Stimulated activated CD8-positive, alpha-beta memory T cell treated with anti-CD3 and anti-CD28 coated beads, Interleukin-7, amount 100 ng/mL, for 48 hours (primary cell): ENCODE measurements at places on chromosomes 5 and 9.
A peak's percentile ranks its signal among the peaks of the same experiment; 100 is the strongest.

DNA sequence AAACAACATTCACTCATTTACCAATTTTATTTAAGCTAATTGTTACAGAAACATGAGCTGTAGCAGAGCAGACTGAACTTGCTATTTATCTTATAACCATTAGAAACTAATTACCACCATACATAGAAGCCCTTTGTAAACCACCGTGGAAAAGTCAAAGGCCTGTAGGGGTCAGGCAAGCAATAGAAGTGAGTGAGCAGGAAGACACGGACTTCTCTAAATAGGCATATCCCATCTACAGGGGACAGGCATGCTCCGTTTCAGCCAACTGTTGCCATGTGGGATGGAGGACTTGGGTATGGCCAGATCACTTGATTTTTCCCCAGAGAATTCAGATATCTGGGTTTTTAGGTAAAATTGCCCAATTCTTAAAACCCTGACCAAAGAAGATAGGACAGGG, 44.8 kb downstream of the PRRC1 start:
- no peak for DNase-seq

DNA sequence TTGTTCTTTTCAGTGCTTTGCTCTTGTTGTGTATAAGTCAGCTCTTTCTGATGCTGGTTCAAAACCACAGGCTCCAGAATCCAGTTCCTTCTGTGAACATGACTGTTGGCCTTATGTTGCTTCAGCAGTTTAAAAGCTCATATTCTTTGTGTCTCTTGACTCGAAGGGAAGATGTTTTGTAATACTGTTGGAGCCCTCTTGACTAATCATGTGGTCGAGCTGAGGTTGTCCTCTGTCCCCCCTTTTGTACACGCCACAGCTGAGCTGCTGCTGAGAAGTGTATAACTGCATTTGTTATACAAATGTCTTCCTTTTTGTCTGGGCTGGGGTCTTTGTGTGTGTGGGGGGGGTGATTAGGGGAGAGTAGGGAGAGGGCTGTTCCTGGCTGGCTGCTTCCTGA, 35.8 kb downstream of the SLC36A1 start:
- DNase-seq = no peak

GRCh38 chr5:139975942-139976341, 67.2 kb downstream of the NRG2 start:
- no peak for DNase-seq

DNA sequence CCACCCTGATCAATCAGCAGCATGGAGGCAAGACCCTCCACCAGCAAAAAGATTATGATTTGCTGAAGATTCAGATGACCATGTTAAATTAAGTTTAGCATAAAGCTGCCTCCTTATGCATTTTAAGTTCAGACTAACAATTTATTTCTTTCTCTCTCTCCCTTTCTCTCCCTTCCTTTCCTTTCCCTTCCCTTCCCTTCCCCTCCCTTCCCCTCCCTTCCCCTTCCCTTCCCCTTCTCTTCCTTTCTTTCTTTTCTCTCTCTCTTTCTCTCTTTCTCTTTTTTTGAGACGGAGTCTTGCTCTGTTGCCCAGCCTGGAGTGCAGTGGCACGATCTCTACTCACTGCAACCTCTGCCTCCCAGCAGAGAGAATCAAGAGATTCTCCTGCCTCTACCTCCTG, 1.4 kb upstream of the MELK start:
- no peak for DNase-seq

DNA sequence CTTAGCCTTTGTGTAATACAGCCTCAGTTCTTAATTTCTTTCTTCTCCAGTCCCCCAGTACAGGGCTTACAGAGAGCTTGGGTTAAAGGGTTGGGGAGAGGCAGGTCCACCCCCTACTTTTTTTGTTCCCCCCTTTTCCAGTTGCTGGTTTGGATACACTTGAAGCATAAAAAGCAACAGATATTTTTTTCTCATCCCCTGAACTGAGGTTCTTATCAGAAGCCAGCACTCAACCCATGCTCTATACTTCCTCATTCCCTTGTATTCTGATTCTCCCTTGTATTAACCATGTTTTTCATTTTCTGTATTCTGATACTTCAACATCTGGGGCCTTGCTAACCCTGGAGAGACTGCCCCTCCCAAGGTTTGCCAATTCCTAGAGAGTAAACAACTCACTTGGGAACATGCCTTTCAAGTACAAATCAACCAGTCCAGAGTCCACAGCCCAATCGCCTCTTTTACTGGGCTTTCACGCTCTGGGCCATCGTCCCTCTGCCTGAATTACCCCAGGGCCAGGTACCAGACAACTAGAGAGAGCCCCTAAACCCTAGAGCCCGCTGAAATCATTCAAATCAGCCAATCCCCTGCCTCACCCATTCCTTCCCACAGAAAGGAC, 333.4 kb upstream of the PUM3 start:
- DNase-seq = no peak

DNA sequence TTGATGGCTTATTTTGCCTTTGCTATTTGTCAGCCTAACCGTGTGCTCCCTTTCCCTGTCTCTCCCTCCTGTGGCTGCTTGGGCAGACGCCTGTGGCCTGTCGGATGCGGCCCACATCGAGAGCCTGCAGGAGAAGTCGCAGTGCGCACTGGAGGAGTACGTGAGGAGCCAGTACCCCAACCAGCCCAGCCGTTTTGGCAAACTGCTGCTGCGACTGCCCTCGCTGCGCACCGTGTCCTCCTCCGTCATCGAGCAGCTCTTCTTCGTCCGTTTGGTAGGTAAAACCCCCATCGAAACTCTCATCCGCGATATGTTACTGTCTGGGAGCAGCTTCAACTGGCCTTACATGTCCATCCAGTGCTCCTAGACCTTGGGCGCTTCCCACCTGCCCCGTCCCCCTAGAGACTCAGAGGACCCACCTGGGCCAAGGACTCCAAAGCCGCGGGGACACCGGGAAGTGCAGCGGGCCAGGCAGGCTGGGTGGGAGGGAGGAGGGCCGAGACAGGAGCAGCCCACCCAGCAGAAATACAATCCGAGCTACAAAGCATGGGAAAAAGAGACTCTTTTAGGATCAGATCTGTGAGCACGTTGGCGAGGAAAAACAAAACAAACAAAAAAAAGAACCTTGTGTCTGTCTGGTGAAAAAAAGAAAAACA, 10.6 kb downstream of the NR2F1 start:
- DNase-seq = no peak

DNA sequence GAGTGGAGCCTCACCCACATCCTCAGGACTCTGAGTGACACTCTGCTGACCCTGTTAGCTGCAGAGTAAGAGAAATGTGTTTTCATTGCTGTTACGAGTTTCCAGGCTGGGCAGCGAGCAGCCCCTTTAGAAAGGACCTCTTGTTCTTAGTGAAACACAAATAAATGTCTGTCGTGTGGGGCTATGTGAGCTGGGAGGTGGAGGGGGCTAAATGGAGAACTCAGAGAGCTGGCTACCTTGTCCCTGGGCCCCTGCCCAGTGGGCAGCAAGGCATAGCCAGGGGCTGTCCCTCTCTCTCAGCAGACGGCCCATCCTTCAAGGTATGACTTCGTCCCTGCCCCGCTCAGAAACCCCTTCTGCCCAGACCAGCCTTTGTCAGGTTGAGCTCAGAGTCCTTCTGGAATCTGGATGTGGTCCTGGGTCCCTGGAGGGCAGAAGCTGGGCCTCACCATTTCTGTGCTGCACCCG, 10.2 kb downstream of the DCANP1 start:
- no peak for DNase-seq

- no peak for DNase-seq
Observed at GRCh38 chr9:108569624-108570023, 286.2 kb downstream of the ACTL7B start.

DNA sequence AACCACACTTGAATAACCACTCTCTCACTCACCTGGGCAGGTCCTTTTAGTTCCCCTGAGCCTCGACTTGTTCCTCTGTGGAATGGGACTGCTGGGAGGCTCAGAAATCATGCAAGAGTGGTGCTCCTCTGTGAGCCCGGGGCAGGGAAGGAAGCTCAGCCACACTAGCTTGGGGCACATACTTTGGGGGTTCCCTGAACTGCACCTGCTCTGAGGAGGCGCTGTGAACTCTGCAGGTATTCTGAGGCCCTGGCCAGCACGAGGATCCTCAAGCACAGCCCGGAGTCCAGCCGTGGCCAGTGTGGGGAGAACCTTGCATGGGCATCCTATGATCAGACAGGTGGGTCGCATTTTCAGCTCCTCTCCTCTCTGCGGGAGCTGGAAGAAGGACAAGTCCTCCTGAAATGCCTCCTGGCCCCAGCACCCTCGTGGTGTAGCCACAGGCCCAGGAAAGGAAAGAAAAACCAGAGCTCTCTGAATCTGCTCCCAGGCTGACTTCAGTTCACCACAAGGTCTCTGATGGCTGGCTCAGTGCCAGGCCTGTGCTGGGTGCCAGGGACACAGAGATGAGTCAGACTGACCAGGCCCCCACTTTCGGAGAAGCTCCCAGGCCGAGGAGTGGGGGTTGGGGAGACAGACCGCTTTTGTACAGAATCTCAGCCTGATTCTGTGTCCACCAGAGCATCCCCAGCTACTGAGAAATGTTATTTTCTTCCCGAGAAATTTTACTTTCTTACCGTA, 11.9 kb downstream of the GLIPR2 start:
- peak; percentile 73 for DNase-seq
